ENCODE measurements at places on chromosomes 5 and 9.

DNA sequence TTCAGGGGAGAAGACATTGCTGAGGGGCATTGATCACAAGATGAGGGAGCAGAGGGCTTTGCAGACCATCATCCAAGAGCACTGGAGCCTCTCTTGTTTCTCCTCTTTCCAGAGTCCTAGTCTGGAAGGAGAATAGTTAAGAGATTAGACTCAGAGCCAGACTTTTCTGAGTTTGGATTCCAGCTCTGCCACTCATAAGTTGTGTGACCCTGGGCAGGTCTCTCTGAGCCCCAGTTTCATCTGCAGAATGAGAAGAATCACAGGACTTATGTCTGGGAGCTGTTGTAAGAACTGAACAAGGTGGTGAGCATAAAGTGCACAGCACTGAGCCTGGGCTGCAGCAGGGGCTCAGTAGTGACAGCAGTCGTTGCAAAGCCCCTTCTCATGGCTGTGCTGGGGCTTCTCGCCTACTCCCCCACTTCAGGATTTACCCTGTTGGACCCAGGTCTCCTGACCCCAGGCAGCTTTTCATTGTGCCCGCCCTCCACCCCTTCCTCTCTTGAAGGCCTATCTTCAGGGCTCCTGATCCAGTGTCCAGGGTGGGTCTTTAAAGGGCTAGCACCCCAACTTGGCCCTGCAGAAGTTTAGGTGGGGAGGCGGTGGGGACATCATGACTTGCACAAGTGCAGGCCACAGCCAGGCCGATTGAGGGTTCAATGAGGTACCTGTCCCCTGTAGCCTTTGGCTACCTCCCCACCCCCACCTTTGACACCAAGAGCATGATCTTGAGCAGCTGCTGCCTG is 1.5 kb downstream of the SYNPO start:
- no peak for DNase-seq

- DNase-seq = no peak
Observed at GRCh38 chr5:63050916-63051315, 472.3 kb downstream of the LRRC70 start.

DNA sequence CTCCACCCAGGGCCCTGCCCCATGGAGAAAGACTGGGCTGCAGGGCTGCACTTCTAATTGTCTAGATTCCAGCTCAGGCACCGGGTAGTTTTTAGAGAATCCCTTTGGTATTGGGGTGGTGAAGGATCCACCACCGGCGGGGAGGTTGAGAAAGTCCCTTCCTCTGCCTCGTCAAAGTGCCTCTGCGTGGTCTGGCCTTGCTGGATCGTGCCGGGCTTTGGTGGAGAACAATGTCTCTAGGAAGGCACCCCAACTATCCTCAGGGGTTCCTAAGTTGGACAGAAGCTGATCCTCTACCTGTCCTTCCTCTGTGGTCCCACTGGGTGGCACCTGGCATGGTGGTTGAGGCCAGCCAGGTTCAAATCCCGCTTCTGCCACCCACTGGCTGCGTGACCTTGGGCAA is 7.3 kb upstream of the AMBP start:
- no peak for DNase-seq

- no peak for DNase-seq
Observed at GRCh38 chr9:113913426-113914195, 37.5 kb downstream of the ZNF618 start.

- no peak for DNase-seq
Observed at GRCh38 chr5:142242272-142242671, 82.5 kb downstream of the SPRY4 start.

- DNase-seq = no peak
Observed at GRCh38 chr9:110750272-110750671, 81.7 kb downstream of the MUSK start.

DNA sequence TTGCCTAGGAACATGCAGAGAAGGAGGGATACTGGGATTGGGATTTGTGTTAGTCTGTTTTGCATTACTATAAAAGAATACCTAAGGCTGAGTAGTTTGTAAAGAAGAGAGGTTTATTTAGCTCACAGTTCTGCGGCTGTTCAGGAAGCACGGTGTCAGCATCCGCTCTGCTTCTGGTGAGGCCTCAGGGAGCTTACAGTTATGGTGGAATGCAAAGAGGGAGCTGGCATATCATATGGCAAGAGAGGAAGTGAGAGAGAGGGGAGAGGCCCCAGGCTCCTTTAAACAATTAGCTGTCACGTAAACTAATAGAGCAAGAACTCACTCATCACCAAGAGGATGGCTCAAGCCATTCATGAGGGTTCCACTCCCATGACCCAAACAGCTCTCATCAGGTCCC is 27.0 kb downstream of the IL12B start:
- DNase-seq = no peak

DNA sequence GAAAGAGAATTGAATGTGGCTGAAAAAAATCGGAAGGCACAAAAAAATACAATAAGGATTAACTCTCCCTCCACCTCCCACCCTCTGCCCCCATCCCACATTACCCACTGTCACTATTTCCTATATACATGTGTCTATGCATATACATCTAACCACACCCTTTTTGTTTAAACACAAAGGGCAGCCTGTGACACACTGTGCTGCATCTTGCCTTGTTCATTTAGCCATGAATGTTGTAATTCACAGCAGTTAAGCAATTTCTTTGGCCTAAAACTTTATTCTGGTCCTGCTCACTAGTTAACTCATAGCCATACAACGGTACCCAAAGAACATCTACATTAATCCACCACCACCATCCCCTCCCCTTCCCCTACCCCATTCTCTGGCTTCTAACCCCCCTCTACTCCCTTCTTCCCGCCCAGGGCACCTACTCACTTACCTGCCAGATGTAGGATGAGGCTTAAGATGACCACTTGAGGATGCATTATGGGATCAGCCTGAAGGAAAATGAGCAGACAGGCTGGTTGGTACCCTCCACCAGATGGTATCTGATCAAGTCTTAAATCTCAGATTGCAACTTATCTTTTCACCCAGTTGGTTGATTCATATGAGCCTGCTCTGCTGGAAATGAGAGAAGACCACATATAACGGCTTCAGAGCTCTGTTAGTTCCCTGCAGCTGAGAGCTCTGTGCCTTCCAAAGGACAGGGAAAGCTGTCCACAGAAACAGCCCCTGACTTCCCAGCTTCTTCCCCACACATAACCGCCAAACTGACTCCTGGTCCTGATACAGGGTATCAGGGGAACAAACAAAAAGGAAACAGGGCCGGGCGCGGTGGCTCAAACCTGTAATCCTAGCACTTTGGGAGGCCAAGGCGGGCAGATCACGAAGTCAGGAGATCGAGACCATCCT is 1.2 kb downstream of the HAVCR1 start:
- no peak for DNase-seq

DNA sequence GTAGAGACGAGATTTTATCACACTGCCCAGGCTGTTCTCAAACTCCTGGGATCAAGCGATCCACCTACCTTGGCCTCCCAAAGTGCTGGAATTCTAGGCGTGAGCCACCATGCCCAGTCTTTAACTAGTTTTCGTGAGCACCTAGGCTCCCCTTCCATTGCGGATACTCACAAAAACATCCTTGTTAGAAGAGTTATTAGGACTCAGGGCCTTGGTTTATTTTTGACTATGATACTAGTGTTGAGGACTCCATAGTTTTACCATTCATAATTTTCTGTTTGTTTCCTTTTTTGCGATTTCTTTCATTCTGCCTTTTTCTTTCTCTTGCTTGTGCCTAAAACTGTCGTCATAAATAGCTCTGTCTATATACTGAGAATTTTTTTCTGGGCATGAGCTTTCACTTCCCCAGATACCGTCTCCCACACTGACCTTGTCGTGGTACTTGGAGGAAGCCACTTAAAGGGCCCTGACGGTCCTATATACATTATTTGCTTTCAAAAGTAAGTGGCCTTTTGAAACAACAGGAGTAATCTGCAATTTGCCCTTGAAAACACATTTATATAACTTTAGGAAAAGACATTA is 5.2 kb downstream of the F2R start:
- no peak for DNase-seq

DNA sequence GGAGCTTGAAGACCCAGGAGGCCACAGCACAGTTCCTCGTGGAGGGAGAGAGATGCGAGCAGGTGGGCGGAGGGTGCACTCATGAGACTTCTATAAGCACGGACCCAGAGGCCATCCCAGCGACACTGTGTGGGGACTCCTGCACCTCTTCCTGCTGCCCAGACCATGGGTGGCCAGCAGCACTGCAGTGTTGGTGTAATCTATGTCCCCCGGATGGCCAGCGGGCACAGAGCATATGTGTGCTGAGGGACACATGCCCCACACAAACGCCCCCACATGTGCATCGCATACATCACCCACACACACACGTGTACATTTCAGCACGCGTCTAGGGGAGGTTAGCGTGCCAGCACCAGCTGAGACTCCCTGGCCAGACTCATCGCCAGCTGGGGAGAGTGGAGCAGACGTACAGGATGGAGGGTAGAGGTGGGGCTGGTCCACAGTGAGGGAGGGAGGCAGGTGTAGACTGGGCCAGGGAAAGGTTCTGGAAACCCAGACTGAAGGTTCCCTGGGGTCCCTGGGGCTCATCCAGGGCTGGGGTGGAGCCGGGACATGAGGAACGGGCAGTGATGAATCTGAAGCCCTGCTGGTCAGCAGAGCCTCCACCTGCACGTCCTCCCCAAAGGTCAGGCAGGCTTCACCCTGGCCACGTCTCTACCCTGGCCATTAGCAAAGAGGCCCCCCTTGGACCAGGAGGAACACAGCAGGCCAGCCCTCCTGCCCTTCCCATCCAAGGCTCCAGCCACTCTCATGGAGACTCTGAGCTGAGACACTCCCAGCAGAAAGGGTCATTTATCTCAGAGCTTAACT is 27.6 kb downstream of the ADAMTS2 start:
- DNase-seq = no peak

All from activated T-cell treated with anti-CD3 and anti-CD28 coated beads, Interleukin-2, amount 50 U/mL, for 1 hour (primary cell).